ENCODE measurements at places on chromosomes 7 and 10. TPM values are rescaled to one million over a fixed set of nuclear protein-coding genes. Genes with fewer than 3 reads are reported as not detected.

- H3K27ac ChIP-seq, result no peak overlapping the region
- no peak overlapping the region for H3K4me3 ChIP-seq
- peaks cover 3% of the 10 kb centered on the region for H3K4me1 ChIP-seq
These were observed 105.3 kb upstream of the KCTD7 start for GRCh38 chr7:66523409-66523808.

Gene NPSR1
- not detected for polyA plus RNA-seq

Gene ZPBP
- polyA plus RNA-seq, result not detected

- no peaks in the 10 kb centered on the region for H3K36me3 ChIP-seq
- DNase-seq, result no peak
- H3K27me3 ChIP-seq, result no peaks in the 10 kb centered on the region
- H3K27ac ChIP-seq, result no peak overlapping the region
- no peaks in the 10 kb centered on the region for H3K4me1 ChIP-seq
These were observed 456.2 kb upstream of the NRP1 start for GRCh38 chr10:33790521-33791271.

Gene ITGA8
- polyA plus RNA-seq, result not detected

- no peak for DNase-seq
- no peaks in the 10 kb centered on the region for H3K36me3 ChIP-seq
- H3K27ac ChIP-seq, result no peak overlapping the region
- no peak overlapping the region for H3K4me3 ChIP-seq
- H3K4me1 ChIP-seq, result no peaks in the 10 kb centered on the region
- no peaks in the 10 kb centered on the region for H3K27me3 ChIP-seq
These were observed 201.8 kb downstream of the XPNPEP1 start for GRCh38 chr10:109721453-109722064.

- H3K36me3 ChIP-seq, result peaks cover 8% of the 10 kb centered on the region
- peak overlapping the region; percentile 95 for H3K27ac ChIP-seq
- H3K4me1 ChIP-seq, result peaks cover 62% of the 10 kb centered on the region
- no peaks in the 10 kb centered on the region for H3K27me3 ChIP-seq
- H3K4me3 ChIP-seq, result peak overlapping the region; percentile 91
These were observed 8.4 kb upstream of the PVRIG start for GRCh38 chr7:100211342-100211780.

- peaks cover 29% of the 10 kb centered on the region for H3K27me3 ChIP-seq
- no peak overlapping the region for H3K4me3 ChIP-seq
- H3K27ac ChIP-seq, result no peak overlapping the region
- DNase-seq, result no peak
- H3K36me3 ChIP-seq, result no peaks in the 10 kb centered on the region
These were observed 54.2 kb upstream of the FRMD4A start for GRCh38 chr10:14384915-14385314.
